ENCODE measurements at places on chromosomes 11 and 22. TPM values are rescaled to one million over a fixed set of nuclear protein-coding genes. Genes with fewer than 3 reads are reported as not detected.

GRCh38 chr11:106043540-106043939 is 21.5 kb upstream of the MSANTD4 start:
- no peak overlapping the region for H3K4me3 ChIP-seq
- H3K27me3 ChIP-seq = peaks cover 22% of the 10 kb centered on the region
- H3K4me1 ChIP-seq = no peaks in the 10 kb centered on the region
- DNase-seq = no peak
- H3K27ac ChIP-seq = no peak overlapping the region

DNA sequence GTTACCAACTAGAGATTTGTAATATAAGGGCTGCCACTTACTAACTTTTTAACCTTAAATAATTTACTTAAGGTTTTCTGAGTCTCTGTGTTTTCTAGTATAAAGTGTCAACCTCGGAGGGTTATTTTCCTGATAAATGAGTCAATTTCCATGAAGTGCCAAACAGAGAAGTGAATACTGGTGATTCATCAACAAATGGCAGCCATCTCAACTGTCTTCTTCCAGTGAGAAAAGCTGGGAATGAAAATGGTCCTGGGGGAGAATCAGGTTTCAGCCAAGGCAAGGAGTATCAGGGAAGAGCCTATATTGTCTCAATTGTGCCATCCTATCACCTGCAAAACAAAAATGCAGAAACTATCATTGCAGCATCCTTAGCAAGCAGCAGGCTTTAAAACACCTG is 129.1 kb downstream of the LUZP2 start:
- H3K27ac ChIP-seq = no peak overlapping the region
- no peaks in the 10 kb centered on the region for H3K36me3 ChIP-seq
- H3K27me3 ChIP-seq = no peaks in the 10 kb centered on the region
- no peaks in the 10 kb centered on the region for H3K4me1 ChIP-seq
- DNase-seq = no peak
- H3K4me3 ChIP-seq = no peak overlapping the region

- H3K4me3 ChIP-seq = no peak overlapping the region
- H3K4me1 ChIP-seq = no peaks in the 10 kb centered on the region
- no peaks in the 10 kb centered on the region for H3K36me3 ChIP-seq
- no peak overlapping the region for H3K27ac ChIP-seq
Observed at GRCh38 chr22:27378311-27378800, 423.2 kb downstream of the MN1 start.

GRCh38 chr11:94909371-94909820 is 64.0 kb downstream of the CWC15 start:
- H3K4me1 ChIP-seq = no peaks in the 10 kb centered on the region
- no peak overlapping the region for H3K4me3 ChIP-seq
- H3K27me3 ChIP-seq = peaks cover 7% of the 10 kb centered on the region
- no peaks in the 10 kb centered on the region for H3K36me3 ChIP-seq
- H3K27ac ChIP-seq = no peak overlapping the region

DNA sequence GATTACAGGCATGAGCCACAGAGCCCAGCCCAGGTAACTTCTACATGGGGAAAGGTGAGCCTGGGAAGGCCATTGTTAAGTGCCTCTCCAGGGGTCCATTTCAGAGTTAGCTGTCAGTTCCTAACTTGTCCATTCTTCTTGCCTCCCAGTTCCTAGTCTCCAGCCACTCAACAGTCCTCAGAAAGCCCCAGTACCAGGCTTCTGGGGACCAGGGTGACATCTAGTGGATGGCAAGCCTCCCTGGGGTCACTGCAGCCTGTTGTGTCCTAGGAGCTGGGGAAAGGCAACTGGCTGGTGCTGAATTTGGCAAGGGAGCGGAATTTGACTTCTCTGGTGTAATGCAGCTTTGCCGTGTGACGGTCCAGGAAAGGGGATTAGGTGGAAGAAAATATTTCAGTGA is 2.1 kb downstream of the LGALS12 start:
- H3K27ac ChIP-seq = no peak overlapping the region
- no peaks in the 10 kb centered on the region for H3K36me3 ChIP-seq
- no peaks in the 10 kb centered on the region for H3K27me3 ChIP-seq
- H3K4me1 ChIP-seq = no peaks in the 10 kb centered on the region
- DNase-seq = no peak

GRCh38 chr11:111405551-111405950 is 26.5 kb upstream of the POU2AF1 start:
- no peak for DNase-seq
- no peaks in the 10 kb centered on the region for H3K36me3 ChIP-seq
- H3K4me1 ChIP-seq = no peaks in the 10 kb centered on the region
- no peak overlapping the region for H3K4me3 ChIP-seq
- H3K27me3 ChIP-seq = peaks cover 5% of the 10 kb centered on the region

Gene RNF26
- 16.6 TPM for total RNA-seq

DNA sequence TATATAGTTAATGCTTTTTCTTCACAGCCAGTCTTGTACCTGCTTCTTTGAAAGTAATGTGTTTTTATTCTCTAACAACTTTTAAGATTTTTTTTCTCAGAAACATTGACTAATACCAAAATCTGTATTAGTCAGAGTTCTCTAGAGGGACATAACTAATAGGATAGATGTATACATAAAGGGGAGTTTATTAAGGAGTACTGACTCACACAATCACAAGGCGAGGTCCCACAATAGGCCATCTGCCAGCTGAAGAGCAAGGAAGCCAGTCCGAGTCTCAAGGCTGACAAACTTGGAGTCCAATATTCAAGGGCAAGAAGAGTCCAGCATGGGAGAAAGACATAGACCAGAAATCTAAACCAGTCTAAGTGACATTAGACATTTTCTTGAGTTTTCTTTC is 140.0 kb downstream of the RAB38 start:
- DNase-seq = no peak
- H3K4me1 ChIP-seq = no peaks in the 10 kb centered on the region
- no peak overlapping the region for H3K4me3 ChIP-seq
- peaks cover under 1% of the 10 kb centered on the region for H3K36me3 ChIP-seq
- peaks cover 18% of the 10 kb centered on the region for H3K27me3 ChIP-seq
- no peak overlapping the region for H3K27ac ChIP-seq

Gene CCDC73
- total RNA-seq = not detected

- H3K36me3 ChIP-seq = no peaks in the 10 kb centered on the region
- H3K27ac ChIP-seq = no peak overlapping the region
- H3K4me3 ChIP-seq = no peak overlapping the region
Observed at GRCh38 chr11:95119361-95120060, 29.9 kb downstream of the ENDOD1 start.

Gene E2F8
- 22.3 TPM for total RNA-seq

Gene MUC15
- not detected for total RNA-seq

GRCh38 chr11:64871492-64871891 is 6.9 kb downstream of the EHD1 start:
- peak overlapping the region; percentile 88 for H3K4me3 ChIP-seq
- H3K4me1 ChIP-seq = peaks cover 69% of the 10 kb centered on the region
- peak overlapping the region; percentile 91 for H3K27ac ChIP-seq
- H3K27me3 ChIP-seq = no peaks in the 10 kb centered on the region
- H3K36me3 ChIP-seq = peaks cover 14% of the 10 kb centered on the region

Gene HBB
- total RNA-seq = not detected

GRCh38 chr11:60924906-60925853 is 920 bp downstream of the TMEM132A start:
- peaks cover 7% of the 10 kb centered on the region for H3K36me3 ChIP-seq
- peaks cover 10% of the 10 kb centered on the region for H3K27me3 ChIP-seq
- H3K4me3 ChIP-seq = peak overlapping the region; percentile 53
- peaks cover 4% of the 10 kb centered on the region for H3K4me1 ChIP-seq

DNA sequence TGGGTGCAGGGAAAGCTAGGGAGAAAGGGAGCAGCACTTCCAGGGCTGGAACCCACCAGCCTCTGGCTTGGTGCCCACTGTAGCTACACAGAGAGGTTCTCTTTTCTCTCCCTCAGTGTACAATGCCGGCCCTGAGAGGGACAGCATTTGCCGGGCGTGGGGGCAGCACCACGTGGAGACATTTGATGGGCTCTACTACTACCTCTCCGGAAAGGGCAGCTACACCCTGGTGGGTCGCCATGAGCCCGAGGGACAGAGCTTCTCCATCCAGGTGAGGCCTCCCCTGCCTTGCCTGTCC is 6.1 kb downstream of the OTOG start:
- H3K27me3 ChIP-seq = peaks cover 7% of the 10 kb centered on the region
- peaks cover 4% of the 10 kb centered on the region for H3K4me1 ChIP-seq
- H3K27ac ChIP-seq = no peak overlapping the region
- H3K4me3 ChIP-seq = no peak overlapping the region

Gene MIOX
- total RNA-seq = not detected

Gene SESN3
- 0.55 TPM for total RNA-seq

Gene GUCY1A2
- not detected for total RNA-seq

- H3K27ac ChIP-seq = no peak overlapping the region
- no peaks in the 10 kb centered on the region for H3K4me1 ChIP-seq
- peaks cover 11% of the 10 kb centered on the region for H3K27me3 ChIP-seq
- H3K4me3 ChIP-seq = no peak overlapping the region
- DNase-seq = no peak
- no peaks in the 10 kb centered on the region for H3K36me3 ChIP-seq
Observed at GRCh38 chr11:12884751-12885318, 124.3 kb upstream of the RASSF10 start.

Gene TRIM3
- 6.1 TPM for total RNA-seq
